Cortex of kidney (tissue), 1 donor: ENCODE measurements at places on chromosomes 7 and 10.

GRCh38 chr10:6347391-6347951 lies 144.7 kb downstream of the PFKFB3 start:
- DNase-seq = no peak

GRCh38 chr7:33832271-33832721 lies 73.0 kb upstream of the BMPER start:
- no peak for DNase-seq

- DNase-seq = no peak
Measured at GRCh38 chr10:121188005-121188404, 336.8 kb downstream of the WDR11 start.

DNA sequence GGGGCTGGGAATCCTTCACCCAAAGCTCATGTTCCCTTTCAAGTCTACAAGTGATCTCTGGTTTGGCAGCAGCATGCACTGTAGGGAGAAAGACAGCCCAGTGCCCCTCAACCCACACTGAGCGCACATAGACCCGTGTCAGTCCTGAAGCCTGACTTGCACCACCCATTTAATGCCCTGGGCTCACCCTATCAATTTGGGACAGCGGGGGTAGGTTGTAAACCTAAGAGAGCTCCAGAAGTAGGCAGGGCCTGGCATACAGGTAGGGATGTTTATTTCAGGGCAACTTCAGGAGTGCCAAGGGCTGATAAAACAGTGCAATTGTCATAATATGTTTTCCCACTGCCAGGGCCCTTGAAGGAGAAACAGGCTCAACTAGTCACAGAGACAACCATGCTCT lies 3.5 kb upstream of the ATP6V0E2 start:
- no peak for DNase-seq

- no peak for DNase-seq
Measured at GRCh38 chr10:130882906-130883305, 428.6 kb downstream of the TCERG1L start.

- DNase-seq = no peak
Measured at GRCh38 chr7:131532570-131533091, 23.8 kb downstream of the PODXL start.

DNA sequence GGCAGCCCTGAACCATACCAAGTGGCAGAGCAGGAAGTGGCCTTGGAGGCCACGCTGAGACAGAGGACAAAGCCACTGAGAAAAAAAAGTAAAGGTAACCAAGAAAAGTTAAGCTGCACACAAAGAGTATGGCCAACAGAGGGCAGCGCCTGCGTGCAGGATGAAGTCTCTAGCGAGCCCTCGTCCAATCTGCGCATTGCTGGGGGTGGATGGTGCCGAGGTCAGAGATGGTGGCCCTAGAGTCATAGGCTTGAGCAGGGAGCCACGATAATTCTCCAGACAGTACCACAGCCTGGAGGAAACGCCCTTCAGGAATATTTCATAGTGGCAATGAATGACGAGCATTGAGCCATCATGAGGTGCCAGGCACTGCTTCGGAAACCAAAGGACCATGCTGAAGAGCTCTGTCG lies 9.7 kb downstream of the ATP6V0E2 start:
- DNase-seq = no peak

GRCh38 chr7:25303281-25304181 lies 75.2 kb upstream of the NPVF start:
- DNase-seq = no peak

DNA sequence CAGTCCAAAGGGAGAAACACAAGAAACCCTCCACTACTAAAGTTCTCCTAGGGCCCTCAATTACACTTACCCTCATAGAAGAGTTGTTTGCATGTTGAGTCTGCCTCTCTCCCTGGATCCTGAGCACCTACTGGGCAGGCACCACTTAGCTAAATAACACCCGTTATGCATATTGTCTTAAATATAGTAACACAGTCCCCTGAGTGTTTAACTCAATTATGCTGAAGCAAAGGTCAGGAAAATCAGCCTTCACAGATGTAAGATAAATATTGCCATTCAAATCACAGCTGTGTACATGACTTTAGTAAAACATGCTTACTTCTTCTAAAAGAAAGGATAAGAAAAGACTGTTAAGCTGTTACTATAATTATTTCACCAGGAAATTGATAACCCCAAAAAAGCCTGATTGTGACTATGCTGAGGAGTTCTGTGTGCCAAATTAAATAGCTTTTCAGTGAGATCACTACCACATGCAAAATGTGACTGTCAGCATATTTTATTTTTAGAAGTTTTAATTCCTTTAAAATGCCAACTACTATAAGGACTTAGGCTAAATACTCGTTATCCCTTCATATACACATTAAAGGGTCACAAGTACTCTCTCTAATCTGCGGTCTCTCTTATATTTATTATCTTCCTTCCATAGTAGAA lies 733.9 kb upstream of the PHF14 start:
- DNase-seq = no peak

GRCh38 chr7:94655126-94655847 lies 646 bp downstream of the SGCE start:
- DNase-seq = no peak

DNA sequence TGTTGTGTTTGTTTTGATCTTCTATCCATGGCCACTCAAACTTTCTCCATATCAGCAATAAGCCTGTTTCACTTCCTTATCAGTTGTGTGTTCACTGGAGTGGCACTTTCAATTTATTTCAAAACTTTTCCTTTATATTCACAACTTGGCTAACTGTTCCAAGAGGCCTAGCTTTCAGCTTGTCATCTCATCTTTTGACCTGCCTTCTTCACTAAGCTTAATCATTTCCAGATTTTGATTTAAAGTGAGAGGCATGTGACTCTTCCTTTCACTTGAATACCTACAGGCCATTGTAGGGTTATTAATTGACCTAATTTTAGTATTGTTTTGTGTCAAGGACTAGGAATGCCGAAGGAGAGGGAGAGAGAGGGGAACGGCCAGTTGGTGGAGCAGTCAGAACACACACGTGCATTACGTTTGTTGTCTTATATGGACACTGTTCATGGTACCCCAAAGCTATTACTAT lies 5.5 kb upstream of the GNAT3 start:
- DNase-seq = no peak

GRCh38 chr10:34576797-34577196 lies 238.3 kb downstream of the PARD3 start:
- DNase-seq = no peak

- no peak for DNase-seq
Measured at GRCh38 chr7:103073989-103074518, 542 bp downstream of the FBXL13 start.

- no peak for DNase-seq
Measured at GRCh38 chr7:46009211-46009610, 88.1 kb upstream of the IGFBP3 start.

DNA sequence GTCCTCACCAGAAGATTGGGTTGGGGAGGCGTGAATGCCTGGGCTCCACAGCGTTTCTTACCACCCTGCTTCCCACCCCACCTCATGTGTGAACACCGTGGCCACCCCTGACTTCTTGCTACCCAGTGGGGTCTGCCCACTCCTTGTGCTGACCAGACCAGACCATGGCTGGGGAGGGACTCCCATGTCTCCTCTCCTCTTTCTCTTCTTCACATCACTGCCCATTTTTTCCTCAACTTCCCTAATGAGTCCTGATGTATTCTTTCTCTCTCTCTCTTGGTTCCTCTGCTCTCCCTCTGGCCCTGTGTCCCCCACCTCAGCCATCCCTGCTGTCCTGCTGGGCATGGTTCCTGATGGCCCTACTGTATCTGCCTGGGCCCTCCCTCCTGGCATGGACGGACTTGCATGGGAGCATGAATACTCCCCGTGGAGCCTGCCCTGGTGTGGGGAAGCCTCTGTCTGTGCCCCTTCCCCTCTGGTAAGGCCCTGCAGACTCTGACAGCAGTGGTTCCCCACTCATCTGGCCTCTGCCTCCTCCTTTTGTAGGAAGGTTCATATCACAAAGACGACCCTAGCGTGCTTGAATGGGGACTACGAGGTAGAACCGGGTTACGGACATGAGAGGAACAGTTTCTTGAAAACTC lies 85.5 kb downstream of the ADCY1 start:
- no peak for DNase-seq

DNA sequence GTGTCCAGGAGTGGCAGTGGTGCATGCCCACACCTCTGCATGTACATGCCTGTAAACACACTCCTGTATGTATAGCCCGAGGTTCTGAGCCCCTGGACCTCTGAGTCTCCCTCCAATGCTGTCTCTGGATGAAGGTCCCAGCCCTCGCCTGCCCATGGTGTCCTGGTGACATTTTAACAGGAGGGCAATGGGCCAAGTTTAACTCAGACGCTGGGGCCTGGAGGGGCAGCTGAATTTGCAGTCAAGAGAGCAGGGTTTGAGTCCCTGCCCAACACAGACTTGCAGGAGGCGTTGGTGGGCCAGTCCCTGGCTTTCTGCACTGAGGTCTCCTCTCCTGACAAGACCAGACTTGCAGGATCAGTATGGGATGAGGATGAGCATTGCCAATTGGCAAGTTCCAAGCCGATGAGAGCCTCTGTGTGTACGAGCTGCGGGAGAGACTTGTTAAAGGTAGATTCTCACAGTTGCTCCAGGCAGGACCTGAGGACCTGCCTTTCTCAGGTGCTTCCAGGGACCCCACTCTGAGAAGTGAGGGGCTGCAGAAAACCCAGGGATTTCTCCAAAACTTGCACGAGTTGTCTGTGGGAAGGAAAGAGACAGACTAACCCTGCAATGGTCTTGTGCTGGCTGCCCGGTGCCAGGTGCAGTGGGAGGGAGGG lies 141.9 kb downstream of the ELFN1 start:
- no peak for DNase-seq

DNA sequence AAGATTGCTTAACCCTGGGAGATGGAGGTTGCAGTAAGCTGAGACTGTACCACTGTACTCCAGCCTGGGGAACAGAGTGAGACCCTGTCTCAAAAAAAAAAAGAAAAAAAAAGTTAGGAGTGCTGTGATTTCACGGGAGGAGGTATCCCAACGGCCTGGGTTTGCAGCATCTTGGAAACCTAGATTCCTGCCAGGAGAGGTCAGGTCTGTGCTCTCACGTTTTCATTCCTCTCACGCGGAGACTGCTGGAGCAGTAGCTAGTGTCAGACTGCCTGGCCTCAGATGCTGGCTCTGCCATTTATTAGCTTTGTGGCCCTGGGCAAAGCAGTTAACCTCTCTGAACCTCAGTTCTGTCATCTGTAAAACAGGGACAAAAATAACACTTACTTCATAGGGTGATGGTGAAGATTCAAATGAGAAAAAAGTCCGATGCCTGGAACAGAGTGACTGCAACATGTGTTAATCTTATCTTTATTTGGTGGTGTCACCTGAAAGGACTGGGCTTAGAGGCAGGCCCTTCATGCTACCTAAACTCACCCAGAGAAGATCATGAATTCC lies 94.9 kb downstream of the GAD2 start:
- DNase-seq = no peak

GRCh38 chr10:124232686-124233545 lies 139.5 kb upstream of the CHST15 start:
- DNase-seq = no peak

DNA sequence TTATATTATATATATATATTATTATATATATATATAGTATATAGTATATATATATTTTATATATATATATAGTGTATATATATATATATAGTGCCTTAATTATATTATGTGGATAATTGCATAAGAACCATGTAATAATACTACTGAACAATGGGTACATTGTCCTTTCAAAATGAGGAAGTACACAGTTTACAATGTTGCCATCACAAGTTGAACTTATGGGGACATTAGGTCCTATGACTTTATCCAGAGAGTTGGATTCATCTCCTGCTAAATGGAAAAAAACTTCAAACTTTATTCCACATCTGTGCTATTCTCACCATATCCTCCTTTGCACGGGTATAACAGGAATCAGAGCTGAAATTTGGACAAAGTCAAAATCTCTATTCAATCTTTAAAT lies 105.0 kb upstream of the AGR3 start:
- DNase-seq = no peak

DNA sequence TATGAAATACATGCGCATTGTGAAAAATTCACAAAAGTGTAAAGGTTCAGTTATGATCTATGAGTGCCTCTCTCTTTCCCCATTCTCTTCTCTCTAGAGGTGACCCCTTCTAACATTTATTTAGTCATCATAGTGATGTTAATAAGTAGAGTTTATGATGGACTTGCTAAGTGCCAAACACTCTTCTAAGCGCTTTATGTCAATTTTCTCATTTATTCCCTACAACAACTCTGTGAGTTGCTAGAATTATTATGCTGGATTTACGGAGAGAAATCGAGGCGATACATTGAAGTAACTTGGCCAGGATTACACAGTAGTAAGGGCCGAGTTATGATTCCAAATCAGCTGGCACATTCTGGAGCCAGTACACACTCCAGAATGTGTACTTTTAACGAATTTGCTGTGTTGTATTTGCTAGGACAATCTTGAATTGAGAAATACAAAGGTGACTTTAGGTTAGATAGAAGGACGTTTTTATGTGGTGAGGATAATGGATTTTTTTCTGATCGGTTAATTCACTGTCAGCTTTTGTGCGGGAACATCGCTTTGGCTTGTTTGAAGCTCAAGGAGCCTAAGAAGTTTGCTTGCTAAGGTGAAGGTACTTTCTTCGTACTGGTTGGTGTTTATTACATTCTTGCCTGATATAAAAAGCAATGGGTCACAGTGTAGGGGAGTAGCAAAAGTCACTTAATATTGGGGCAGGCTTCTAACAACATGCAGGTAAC lies 1.4 kb downstream of the ATRNL1 start:
- DNase-seq = no peak

DNA sequence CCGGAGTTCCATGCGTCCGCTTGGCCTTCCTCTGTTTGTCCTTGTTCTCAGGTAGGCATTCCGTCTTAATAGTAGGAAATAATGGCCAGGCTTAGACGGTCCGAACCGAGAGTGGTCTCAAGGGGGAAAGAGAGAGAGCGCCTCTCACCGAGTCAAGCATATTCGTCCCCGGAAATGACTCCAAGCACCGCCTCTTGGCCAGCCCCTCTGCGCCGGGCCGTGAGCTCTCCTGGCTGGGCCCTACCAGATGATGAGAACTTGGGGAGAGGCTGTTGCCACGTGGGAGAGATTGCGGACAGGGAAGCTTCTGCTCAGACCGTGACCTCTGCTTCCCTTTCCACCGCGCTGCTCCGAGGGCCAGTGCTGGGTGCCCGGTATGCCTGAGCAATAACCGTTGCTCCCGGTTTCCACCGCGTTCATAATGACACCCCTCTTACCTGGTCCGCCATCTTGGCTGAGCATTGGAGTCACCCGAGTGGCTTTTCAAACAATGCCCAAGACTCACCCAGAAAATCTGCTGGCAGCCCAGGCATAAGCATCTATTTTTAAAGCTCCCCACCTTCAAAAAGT lies 251.1 kb upstream of the SHH start:
- no peak for DNase-seq

GRCh38 chr7:45324683-45325237 lies 167.2 kb downstream of the RAMP3 start:
- DNase-seq = no peak

- DNase-seq = no peak
Measured at GRCh38 chr10:131532745-131533341, 221.3 kb upstream of the TCERG1L start.
